ENCODE measurements at places on chromosomes 3 and 15. TPM values are rescaled to one million over a fixed set of nuclear protein-coding genes. Genes with fewer than 3 reads are reported as not detected.

- DNase-seq: no peak
These were observed 53.0 kb upstream of the GOLGA8A start for GRCh38 chr15:34490417-34491193.

GRCh38 chr3:104132566-104133403 lies 1233.9 kb upstream of the ALCAM start:
- no peak for DNase-seq

DNA sequence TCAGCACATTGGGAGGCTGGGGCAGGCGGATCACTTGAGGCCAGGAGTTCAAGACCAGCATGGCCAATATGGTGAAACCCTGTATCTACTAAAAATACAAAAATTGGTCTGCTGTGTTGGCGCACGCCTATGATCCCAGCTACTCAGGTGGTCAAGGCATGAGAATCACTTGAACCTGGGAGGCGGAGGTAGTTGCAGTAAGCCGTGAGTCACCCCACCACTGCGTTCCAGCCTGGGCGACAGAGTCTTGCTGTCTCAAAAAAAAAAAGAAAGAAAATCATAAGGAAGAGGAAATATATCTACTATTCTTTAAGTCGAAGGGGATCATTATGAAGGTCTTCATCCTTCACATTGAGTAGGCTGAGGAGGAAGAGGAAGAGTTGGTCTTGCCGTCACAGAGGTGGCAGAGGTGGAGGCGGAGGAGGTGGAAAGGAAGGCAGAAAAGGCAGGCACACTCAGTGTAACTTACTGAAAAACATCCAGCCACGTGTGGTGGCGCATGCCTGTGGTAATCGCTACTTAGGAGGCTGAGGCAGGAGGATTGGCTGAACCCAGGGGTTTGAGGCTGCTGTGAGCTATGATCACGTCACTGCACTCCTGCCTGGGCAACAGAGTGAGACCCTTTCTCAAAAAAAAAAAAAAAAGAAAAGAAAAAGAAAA lies 14.2 kb downstream of the CSK start:
- DNase-seq: no peak

GRCh38 chr3:24596626-24597025 lies 102.0 kb upstream of the THRB start:
- no peak for DNase-seq

- no peak for DNase-seq
These were observed 287.8 kb upstream of the MCTP2 start for GRCh38 chr15:93943586-93943985.

DNA sequence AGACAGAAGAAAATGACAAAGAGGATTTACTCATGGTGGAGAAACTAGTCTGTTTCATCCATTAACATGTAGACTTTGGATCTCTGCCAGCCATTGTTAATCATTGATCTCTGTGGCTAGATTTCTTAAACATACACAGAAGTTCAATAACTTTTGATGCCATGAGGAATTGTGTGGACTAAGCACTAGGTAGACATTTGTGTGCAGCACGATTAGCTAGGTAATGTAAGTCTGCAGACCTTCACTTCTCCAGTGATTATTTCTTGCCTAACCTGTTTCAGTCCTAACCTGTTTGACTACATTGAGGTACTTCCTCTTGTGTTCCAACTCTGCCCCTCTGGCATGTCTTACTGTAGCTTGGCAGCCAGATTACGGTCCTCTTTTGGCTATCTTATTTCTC lies 928.5 kb upstream of the ROBO1 start:
- DNase-seq: peak; percentile 85

DNA sequence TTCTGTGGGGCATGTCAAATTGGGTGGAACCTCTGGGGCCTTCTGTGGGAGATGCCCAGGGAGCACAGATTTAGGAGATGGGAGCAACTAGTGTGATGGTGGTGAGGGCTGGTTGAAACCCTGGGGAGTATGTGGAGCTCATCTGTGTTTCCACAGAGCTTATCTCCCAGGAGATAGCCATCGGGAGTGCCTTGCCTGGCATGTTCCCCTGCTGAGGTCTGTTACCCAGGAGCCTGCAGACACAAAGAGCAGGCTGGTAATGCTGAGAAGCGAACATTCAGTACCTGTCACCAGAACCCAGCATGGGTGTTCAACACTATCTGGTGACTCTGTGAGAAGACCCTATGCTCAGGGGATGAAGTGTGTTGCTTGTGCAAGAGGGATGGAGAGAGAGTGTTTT lies 85.0 kb downstream of the CLSTN2 start:
- DNase-seq: no peak

- peak; percentile 18 for DNase-seq
These were observed 297.1 kb upstream of the RARB start for GRCh38 chr3:25130724-25131520.

DNA sequence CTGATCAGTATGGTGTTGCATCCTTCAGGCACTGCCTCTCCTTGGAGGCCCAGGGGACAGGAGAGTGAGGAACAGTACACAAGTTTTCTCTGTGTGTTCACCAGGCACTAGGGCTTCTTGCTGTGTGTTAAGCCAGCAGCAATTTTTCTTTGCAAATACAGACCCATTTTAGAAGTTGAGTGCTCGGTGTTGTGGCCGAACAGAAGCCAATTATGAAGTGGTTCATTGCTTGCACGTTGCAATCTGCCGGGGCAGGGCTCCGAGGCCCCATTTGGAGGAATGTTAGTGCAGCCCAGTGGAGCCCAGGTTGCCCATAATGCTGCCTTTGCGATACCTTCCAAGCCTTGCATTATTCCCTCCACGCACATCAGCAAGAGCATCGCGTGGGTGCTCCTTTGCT lies 51.0 kb downstream of the EPHB1 start:
- no peak for DNase-seq

DNA sequence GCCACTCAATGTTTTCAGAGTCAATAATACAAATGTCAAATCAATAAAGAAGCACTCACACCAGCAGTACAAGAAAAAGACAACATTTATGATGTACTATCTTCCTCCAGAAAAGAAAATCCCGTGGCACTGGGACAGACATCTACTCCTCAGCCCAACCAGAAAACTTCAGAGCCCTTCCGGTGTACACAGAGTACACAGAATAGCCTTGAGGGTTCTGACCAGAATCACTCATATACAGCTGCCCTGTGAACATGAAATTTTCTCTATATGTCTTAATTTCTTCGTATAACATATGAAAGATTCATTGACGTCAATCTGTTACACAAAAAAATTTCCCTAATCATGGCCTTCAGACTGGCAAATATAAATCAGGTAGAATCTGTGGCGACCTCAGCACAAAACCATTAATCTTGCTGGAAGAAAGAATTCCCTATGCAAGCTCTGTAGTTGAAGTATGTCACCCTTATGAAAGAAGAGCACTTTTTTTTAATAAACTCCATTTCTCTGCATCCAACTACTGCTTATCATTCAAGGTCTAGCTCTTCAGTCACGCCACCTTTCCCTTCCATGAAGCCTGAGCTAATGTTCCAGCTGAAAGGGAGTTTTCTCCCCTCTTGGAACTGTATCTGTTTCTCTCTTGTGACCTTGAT lies 53.8 kb upstream of the PLAAT1 start:
- no peak for DNase-seq

- DNase-seq: no peak
These were observed 15.0 kb downstream of the HCN4 start for GRCh38 chr15:73353734-73354133.

GRCh38 chr3:158762701-158763100 lies 30.4 kb upstream of the RARRES1 start:
- no peak for DNase-seq

DNA sequence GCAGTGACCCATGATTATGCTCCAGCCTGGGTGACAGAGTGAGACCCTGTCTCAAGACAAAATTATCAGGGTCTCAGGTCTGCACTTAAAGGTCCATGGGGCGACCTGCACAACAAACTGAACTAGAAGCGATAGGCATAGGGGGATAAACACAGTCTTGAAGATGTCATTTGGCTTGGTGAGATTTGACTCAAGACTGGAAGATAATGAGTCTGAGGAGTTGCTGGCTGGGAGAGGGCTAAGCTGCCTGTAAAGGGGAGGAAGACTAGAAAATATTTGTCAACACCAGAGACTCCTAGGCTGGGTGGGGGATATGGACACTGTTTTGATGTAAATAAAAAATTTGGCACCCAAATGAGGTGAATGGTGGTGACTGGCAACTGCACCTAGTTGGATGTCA lies 19.8 kb downstream of the GHRL start:
- DNase-seq: no peak

DNA sequence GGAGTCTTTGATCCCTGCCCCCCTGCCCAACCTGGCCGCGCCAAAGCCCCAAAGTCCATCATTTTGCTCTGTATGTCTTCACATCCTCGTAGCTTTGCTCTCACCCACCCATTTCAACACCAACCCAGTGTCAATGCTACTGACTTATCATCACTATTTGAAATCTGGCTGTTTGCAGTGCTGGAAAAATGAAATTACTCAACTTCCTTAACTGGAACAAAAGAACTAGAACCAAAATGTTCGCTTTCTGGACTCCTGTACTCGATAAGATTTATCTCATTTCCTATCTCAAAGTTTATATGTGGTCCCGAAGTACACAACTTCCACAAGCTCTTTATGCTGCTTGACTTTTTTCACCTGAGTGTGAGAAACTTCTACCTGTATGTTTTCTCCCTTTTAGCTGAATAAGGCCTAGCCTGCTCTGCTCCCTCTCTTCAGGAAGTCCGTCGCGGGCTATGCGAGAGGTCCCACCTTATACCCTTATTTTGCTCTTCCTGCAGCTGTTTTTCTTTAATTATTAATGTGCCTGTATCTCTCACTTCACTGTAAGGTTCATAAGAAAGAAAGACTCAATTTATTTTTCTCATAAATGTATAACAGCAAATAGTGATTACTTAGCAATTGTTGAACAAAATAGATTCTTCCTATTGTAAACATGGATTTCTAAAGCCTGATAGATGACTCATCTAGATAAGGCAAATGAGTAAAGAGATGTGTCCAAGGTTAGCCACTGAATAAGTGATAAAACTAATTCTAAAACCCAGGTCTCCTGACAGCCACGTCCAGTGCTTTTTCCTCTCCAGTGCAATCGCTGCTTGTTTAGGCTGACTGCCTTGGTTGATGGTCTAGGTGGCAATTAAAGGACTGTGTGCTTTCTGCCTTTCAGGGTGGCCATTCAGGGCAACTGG lies 464.1 kb upstream of the TPRG1 start:
- DNase-seq: no peak

DNA sequence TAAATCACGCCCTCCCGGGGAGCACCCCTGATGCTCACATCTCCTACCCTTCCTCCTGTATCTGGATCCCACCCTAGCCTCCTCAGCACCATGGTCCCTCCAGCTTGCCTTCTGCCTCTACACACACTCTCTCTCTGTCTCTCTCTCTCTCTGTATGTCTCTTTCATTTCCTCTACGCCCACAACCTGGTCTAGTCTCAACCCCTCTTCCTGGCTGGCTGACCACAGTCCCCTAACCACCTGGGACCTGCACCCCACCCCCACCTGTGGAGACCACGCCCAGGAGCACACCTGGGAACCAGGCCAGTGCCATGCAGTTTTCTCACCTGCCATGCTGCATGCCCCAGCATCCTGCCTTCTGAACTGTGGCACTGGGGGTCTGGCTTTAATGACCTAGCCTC lies 4.0 kb upstream of the CFAP100 start:
- no peak for DNase-seq

- no peak for DNase-seq
These were observed 4.7 kb downstream of the NR1D2 start for GRCh38 chr3:23949784-23950183.

GRCh38 chr3:43290956-43291355 lies 4.6 kb downstream of the SNRK start:
- no peak for DNase-seq

DNA sequence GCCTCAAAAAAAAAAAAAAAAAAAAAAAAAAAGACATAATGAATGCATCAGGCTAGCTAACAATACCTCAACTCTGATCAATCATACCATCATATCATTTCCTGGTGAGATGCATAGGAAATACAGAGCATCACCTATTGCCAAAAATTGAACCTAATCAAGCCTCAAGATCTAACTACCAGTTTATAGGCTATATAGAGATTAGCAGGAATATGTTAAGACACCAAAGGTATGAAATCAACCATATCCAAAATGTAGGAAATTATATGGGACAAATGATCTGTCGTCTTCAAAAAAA lies 387 bp upstream of the VPS33B start:
- DNase-seq: no peak

GRCh38 chr3:65761446-65762234 lies 277.1 kb downstream of the MAGI1 start:
- no peak for DNase-seq

GRCh38 chr15:94478763-94479162 lies 247.4 kb downstream of the MCTP2 start:
- DNase-seq: no peak

- no peak for DNase-seq
These were observed 188.1 kb downstream of the THRB start for GRCh38 chr3:24306518-24306917.

DNA sequence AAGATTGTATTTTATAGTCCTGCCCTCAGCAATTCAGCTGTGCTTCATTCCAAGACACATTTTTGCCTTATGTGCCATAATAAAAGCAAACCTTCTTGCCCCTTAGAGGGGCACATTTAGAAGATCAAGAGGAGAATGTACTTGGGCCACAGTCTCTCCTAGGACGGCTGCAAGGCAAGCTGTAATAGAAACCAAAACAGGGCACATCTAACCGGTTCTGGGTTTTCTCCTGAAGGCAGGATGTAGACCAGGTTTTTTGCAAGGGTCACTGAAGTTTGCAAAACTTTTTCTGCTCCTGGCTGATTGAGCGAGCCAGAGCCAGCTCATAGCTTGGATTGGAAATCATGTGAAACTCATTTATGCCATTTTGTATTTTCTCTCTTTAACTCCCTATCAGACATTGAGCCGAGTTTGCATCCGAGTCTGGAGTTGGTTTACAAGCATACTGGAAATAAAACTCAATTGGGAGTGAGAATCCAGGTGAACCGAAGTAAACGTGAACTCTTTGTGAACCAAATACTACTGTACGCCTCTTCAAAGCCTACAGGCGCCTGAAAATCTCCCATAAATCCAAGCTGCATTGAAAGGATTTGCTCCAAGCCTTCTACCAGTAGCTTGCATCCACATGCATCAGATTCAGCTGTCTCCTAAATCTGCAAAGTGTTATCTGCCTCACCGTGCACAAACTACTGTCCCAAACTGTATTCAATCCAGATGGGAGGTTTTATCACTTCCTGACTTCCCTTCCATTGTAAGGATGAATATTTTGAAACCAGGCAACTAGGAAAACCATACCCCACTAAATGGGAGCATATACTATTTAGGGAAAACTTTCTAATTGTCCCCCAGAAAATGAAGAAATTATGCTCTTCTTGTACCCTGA lies 60.9 kb upstream of the TSC22D2 start:
- DNase-seq: no peak

GRCh38 chr3:81799403-81799802 lies 38.0 kb upstream of the GBE1 start:
- no peak for DNase-seq

The HTR3D gene
- polyA plus RNA-seq: not detected

The CLDN18 gene
- not detected for polyA plus RNA-seq

The KCNAB1 gene
- polyA plus RNA-seq: 3.7 TPM

The VPS13C gene
- 19.5 TPM for polyA plus RNA-seq

The ARNT2 gene
- polyA plus RNA-seq: 6.3 TPM

The GMPPB gene
- polyA plus RNA-seq: 17.9 TPM

The CCR3 gene
- polyA plus RNA-seq: not detected

The RARRES1 gene
- 67.0 TPM for polyA plus RNA-seq

The SCAMP2 gene
- polyA plus RNA-seq: 46.3 TPM

The OSTN gene
- polyA plus RNA-seq: 0.06 TPM

The GJD2 gene
- not detected for polyA plus RNA-seq

The MEGF11 gene
- 0.13 TPM for polyA plus RNA-seq
